ENCODE measurements at places on chromosomes 3 and 15.

- DNase-seq, result no peak
Observed at GRCh38 chr3:8668216-8668615, 23.6 kb upstream of the SSUH2 start.

GRCh38 chr3:66092175-66092995 lies 53.7 kb upstream of the MAGI1 start:
- no peak for DNase-seq

DNA sequence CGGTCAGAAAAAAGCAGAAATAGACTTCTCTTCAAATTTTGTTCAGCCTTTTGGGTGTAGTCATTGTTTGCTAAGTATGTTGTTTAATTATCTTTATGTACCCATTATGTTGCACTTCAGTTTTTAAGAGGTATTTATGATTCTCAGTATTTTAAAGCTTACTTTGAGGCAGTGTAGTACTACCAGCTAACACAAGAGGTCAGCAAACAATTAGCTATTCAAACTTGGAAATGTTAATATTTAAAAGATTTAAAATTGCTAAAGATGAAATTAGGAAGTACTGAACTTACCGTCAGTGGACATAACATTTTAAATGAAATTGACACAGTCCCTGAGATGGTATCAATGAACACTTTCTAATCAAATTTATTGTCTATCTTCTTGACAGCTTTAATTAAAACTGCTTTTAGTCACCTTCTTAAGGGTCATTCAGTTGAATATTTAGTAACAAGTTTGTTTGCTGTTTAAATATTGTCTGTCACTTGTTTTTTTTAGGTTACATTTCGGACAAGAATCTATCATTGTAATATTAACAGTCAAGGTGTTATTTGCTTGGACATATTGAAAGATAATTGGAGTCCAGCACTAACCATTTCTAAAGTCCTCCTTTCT lies 28.1 kb downstream of the NKIRAS1 start:
- DNase-seq, result no peak

DNA sequence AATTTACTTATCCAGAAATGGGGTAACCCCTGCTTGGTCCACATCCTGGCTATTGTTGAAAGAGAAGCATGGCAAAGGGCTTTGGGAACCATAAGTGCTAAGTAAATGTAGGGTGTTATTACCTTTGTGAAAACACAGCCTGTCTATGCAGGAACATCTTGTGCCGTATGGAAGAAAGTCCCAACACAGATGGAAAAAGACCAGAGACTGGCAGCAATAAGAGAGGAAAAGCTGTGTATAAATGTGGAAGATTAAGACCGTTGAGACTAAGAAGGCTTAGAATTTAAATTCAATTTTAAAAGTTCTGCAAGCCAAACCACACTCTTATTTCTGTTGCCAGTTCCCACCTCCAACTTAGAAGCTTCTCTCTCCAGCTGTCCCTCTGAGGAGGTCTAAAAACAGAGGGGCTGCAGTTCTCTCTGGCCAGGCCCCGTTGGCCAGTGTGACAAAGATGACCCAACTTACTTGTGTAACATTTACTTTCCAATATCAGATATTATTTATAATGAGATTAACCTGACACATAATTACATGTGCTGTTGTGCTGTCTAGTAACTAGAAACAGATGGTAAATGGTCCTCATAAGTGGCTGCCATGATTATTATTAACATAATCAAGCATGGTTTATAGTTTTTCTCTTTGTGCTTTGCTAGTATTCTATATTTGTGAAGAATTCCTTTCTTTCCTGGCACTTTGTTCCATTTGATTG lies 7.0 kb downstream of the MINDY4B start:
- no peak for DNase-seq

DNA sequence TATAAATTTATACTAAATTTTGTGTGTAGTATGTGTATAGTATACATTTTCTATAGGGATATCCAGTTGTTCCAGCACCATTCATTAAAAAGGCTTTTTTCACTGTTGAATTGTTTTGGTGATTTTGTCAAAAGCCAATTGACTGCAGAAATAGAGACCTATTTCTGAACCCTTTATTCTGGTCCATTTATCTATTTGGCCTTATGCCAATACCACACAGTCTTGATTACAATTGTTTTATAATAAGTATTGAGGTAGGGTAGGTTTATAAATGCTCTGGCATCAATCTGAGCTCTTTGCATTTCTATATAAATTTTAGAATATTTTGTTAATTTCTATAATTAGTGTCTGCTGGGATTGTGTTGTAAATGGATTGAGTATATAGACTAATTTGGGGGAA lies 6.5 kb upstream of the OPA1 start:
- no peak for DNase-seq

GRCh38 chr15:84009616-84010015 lies 226.0 kb upstream of the GOLGA6L4 start:
- DNase-seq, result no peak

Measured in non-pigmented ciliary epithelial cell (primary cell).